ENCODE measurements at places on chromosomes 6 and 20. TPM values are rescaled to one million over a fixed set of nuclear protein-coding genes. Genes with fewer than 3 reads are reported as not detected.

HLA-DPB1 gene
- 20.9 TPM for total RNA-seq

ATF6B gene
- total RNA-seq, result 20.4 TPM

FOXA2 gene
- not detected for total RNA-seq

RUNX2 gene
- 8.0 TPM for total RNA-seq

RAET1L gene
- total RNA-seq, result not detected

TREM2 gene
- not detected for total RNA-seq

WFDC5 gene
- not detected for total RNA-seq

ZNF334 gene
- total RNA-seq, result 0.58 TPM

GLO1 gene
- total RNA-seq, result 218 TPM

RBBP9 gene
- 29.2 TPM for total RNA-seq

OGFRL1 gene
- 12.4 TPM for total RNA-seq

DDR1 gene
- 28.8 TPM for total RNA-seq

TTLL9 gene
- not detected for total RNA-seq

STMND1 gene
- total RNA-seq, result not detected

APMAP gene
- total RNA-seq, result 156 TPM

HCK gene
- not detected for total RNA-seq

TTBK1 gene
- not detected for total RNA-seq

TNNC2 gene
- total RNA-seq, result not detected

PGC gene
- total RNA-seq, result not detected

LY6G6D gene
- total RNA-seq, result not detected

CTCFL gene
- not detected for total RNA-seq

DAAM2 gene
- total RNA-seq, result 0.29 TPM

NFATC2 gene
- not detected for total RNA-seq

HEY2 gene
- total RNA-seq, result not detected

PPIL4 gene
- total RNA-seq, result 21.6 TPM

BEND6 gene
- 4.3 TPM for total RNA-seq

COL11A2 gene
- under 0.01 TPM for total RNA-seq

FERMT1 gene
- 7.5 TPM for total RNA-seq

CYP39A1 gene
- total RNA-seq, result 0.58 TPM

BPIFB4 gene
- total RNA-seq, result not detected

OSER1 gene
- 30.3 TPM for total RNA-seq

SPATA2 gene
- 3.0 TPM for total RNA-seq

SLPI gene
- not detected for total RNA-seq

Data from myometrial cell (primary cell).